ENCODE measurements at places on chromosomes 6 and 20.

- no peaks in the 10 kb centered on the region for H3K36me3 ChIP-seq
Measured at GRCh38 chr20:19889011-19889953, 127.9 kb upstream of the NAA20 start.

GRCh38 chr20:19257865-19258264 is 45.4 kb downstream of the SLC24A3 start:
- no peaks in the 10 kb centered on the region for H3K27me3 ChIP-seq
- H3K4me3 ChIP-seq = no peak overlapping the region
- no peaks in the 10 kb centered on the region for H3K36me3 ChIP-seq
- DNase-seq = no peak
- no peaks in the 10 kb centered on the region for H3K4me1 ChIP-seq

GRCh38 chr6:117423754-117424153 is 2.0 kb downstream of the ROS1 start:
- no peak for DNase-seq
- H3K36me3 ChIP-seq = no peaks in the 10 kb centered on the region
- H3K4me1 ChIP-seq = no peaks in the 10 kb centered on the region
- H3K27me3 ChIP-seq = peaks cover 28% of the 10 kb centered on the region
- no peak overlapping the region for H3K27ac ChIP-seq
- H3K4me3 ChIP-seq = no peak overlapping the region

GRCh38 chr20:7231303-7231702 is 463.8 kb downstream of the BMP2 start:
- no peaks in the 10 kb centered on the region for H3K27me3 ChIP-seq
- H3K4me1 ChIP-seq = no peaks in the 10 kb centered on the region
- H3K27ac ChIP-seq = no peak overlapping the region
- H3K36me3 ChIP-seq = no peaks in the 10 kb centered on the region
- no peak overlapping the region for H3K4me3 ChIP-seq
- DNase-seq = no peak

- H3K27ac ChIP-seq = no peak overlapping the region
- H3K4me3 ChIP-seq = no peak overlapping the region
- DNase-seq = no peak
- H3K27me3 ChIP-seq = no peaks in the 10 kb centered on the region
- H3K36me3 ChIP-seq = no peaks in the 10 kb centered on the region
- no peaks in the 10 kb centered on the region for H3K4me1 ChIP-seq
Measured at GRCh38 chr20:33178726-33179125, 10.8 kb downstream of the BPIFA2 start.

DNA sequence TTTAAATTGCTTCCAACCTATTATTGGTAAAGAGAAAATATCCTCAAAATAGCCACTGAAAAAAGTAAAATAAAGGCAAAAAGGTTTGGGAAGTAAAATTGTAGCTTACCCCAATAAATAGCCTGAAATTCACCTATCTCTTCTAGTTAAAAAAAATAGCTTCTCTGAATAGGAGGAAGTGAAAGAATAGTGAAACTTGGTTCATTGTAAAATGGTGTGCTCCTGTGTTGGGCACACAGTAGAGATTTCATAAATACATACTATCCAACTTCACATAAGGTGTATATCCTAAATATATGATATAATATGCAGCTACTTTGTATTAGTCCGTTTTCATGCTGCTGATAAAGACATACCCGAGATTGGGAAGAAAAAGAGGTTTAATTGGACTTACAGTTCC is 45.3 kb downstream of the CDK19 start:
- no peaks in the 10 kb centered on the region for H3K27me3 ChIP-seq
- H3K4me1 ChIP-seq = no peaks in the 10 kb centered on the region
- H3K27ac ChIP-seq = no peak overlapping the region
- peaks cover 43% of the 10 kb centered on the region for H3K36me3 ChIP-seq
- DNase-seq = no peak
- no peak overlapping the region for H3K4me3 ChIP-seq

DNA sequence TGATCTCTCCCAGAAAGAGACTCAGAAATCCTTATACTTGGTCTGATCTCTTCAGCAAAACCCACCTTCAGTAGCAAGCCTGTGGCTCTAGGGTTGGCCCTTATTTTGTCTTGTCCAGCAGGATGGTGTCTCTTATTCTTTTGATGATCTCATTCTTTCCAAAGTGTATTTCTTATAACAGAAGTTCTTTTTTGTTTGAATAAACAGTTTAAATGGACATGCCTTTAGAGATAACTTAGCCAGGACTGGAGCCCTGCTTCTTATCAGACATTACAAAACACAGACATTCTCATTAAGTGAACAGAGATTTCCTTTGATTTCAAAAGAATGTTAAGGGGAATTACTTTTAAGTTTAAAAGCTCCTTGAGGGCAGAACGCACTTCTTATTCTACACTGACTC is 31.7 kb downstream of the KCNS1 start:
- DNase-seq = no peak
- peaks cover 61% of the 10 kb centered on the region for H3K36me3 ChIP-seq
- H3K4me1 ChIP-seq = peaks cover 23% of the 10 kb centered on the region
- H3K27me3 ChIP-seq = no peaks in the 10 kb centered on the region
- H3K27ac ChIP-seq = no peak overlapping the region
- H3K4me3 ChIP-seq = no peak overlapping the region

GRCh38 chr20:57173041-57173440 is 93.4 kb downstream of the BMP7 start:
- H3K27me3 ChIP-seq = no peaks in the 10 kb centered on the region
- DNase-seq = no peak
- no peak overlapping the region for H3K4me3 ChIP-seq
- H3K27ac ChIP-seq = no peak overlapping the region
- H3K4me1 ChIP-seq = no peaks in the 10 kb centered on the region
- no peaks in the 10 kb centered on the region for H3K36me3 ChIP-seq

DNA sequence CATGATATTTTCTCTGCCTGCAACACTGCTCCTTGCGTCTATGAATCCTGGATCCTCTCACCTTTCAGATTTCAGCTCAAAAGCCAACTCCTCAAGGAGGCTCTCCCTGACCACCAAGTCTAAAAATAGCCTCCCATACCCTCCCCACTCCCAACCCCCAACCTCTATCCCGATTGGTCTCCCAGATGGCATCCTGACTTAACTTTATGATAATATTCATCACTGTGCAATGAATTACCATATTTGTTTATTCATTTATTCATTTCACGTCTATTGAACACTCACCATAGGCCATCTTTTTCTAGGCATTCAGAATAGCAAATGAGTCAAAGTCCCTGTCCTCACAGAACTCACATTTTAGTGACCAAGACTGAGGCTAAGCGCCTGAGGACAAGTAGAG is 42.6 kb upstream of the NFATC2 start:
- no peak overlapping the region for H3K27ac ChIP-seq
- H3K36me3 ChIP-seq = no peaks in the 10 kb centered on the region
- DNase-seq = no peak
- peaks cover 15% of the 10 kb centered on the region for H3K4me1 ChIP-seq

DNA sequence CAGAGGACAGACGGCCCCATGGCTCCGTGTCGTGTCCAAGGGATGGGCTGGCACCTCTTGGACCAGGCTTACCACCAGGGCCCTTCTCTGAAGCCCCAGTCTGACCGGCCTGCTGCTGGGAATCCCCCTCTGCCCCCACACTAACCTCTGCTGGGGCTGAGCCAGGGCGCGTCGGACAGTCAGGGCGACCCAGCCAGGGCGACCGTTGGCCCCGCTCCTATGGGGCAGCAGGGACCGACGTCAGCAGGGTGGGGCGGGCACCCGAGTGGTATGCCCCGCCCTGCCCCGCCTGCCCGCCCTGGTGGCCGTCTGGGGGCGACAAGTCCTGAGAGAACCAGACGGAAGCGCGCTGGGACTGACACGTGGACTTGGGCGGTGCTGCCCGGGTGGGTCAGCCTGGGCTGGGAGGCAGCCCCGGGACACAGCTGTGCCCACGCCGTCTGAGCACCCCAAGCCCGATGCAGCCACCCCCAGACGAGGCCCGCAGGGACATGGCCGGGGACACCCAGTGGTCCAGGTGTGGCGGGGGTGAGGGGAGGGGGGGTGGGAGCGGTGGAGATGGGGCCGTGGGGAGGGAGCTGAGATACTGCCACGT is at the start of gene SLC17A9:
Gene SLC17A9, plus strand, starts transcription at position 337 of the 595 bp plus-strand sequence. Its CDS starts 122 bp downstream, at position 459.
- peak; percentile 46 for DNase-seq
- H3K4me1 ChIP-seq = peaks cover 34% of the 10 kb centered on the region
- H3K4me3 ChIP-seq = peak within 1 kb of the TSS; percentile 73
- H3K27ac ChIP-seq = peak within 1 kb of the TSS; percentile 96
- H3K27me3 ChIP-seq = no peaks in the 10 kb centered on the region
- peaks cover 35% of the 10 kb centered on the region for H3K36me3 ChIP-seq

DNA sequence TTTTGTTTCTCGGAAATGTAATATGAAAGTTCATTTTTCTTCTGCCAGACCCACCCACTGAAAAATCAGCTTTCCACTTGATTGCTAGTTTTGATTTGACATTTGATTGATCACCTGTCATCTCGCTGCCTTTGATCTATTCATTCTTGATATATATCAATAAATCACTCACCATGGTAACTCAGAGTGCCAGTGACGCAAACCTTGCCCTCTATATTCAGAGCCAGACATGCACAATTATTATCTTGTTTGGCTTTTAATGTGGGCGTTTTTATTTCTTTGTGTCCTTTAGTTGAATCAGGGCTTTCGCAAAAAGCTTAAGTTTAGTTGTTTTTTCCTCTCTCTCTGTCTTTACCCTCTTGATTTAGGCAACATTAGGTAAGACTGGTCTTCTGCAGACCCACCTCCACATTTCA is 2.0 kb downstream of the TSHZ2 start:
- H3K4me3 ChIP-seq = peak overlapping the region; percentile 81
- peak; percentile 44 for DNase-seq
- no peaks in the 10 kb centered on the region for H3K36me3 ChIP-seq

Measured in activated CD4-positive, alpha-beta T cell treated with anti-CD3 and anti-CD28 coated beads, Interleukin-2, amount 10 ng/mL, durations not matched to agents 7 days and 5 days (primary cell).